ENCODE measurements at places on chromosomes 2 and 18. TPM values are rescaled to one million over a fixed set of nuclear protein-coding genes. Genes with fewer than 3 reads are reported as not detected.

Gene CHAC2
- total RNA-seq: 2.2 TPM

Gene MROH2A
- not detected for total RNA-seq

Gene FRZB
- 66.1 TPM for total RNA-seq

Gene ADGRF3
- total RNA-seq: not detected

Gene GPR17
- total RNA-seq: 0.49 TPM

Gene NETO1
- total RNA-seq: 49.0 TPM

Gene ZNF892
- total RNA-seq: 27.9 TPM

Gene NEDD4L
- 197 TPM for total RNA-seq

Gene SP100
- 27.7 TPM for total RNA-seq

Gene SNORC
- 0.55 TPM for total RNA-seq

Gene CFAP65
- not detected for total RNA-seq

Gene SPATA3
- total RNA-seq: not detected

Gene CROCC2
- total RNA-seq: 0.16 TPM

Gene CRYBA2
- 1,526 TPM for total RNA-seq

Gene WNT6
- total RNA-seq: 1.0 TPM

Gene MYL1
- total RNA-seq: 417 TPM

Gene VWC2L
- 11.5 TPM for total RNA-seq

Gene BCL11A
- 29.0 TPM for total RNA-seq

Gene STON1
- total RNA-seq: 81.0 TPM

Gene KIF5C
- total RNA-seq: 90.0 TPM

Gene POTEJ
- 0.71 TPM for total RNA-seq

Gene CYS1
- total RNA-seq: 9.7 TPM

Gene NPPC
- 5.2 TPM for total RNA-seq

Gene EMILIN1
- 72.2 TPM for total RNA-seq

Gene MYO7B
- 0.60 TPM for total RNA-seq

Gene C2orf78
- not detected for total RNA-seq

Gene EN1
- 0.16 TPM for total RNA-seq

Gene TRIM43
- total RNA-seq: not detected

Gene CTIF
- total RNA-seq: 44.0 TPM

Gene CSRNP3
- 81.7 TPM for total RNA-seq

Gene HOXD1
- 0.27 TPM for total RNA-seq

Gene TDRD15
- not detected for total RNA-seq

Gene CYP26B1
- total RNA-seq: 12.8 TPM

Gene TRIM54
- 4.7 TPM for total RNA-seq

Gene TNFAIP6
- total RNA-seq: 7.2 TPM

Gene MOGAT1
- not detected for total RNA-seq

Gene AUP1
- 75.9 TPM for total RNA-seq

Gene TBR1
- total RNA-seq: 1.7 TPM

Gene GATA6
- total RNA-seq: 0.88 TPM

Gene CRACDL
- total RNA-seq: 4.6 TPM

Gene ABCG5
- 0.27 TPM for total RNA-seq

Gene KRCC1
- total RNA-seq: 22.0 TPM

Gene MALL
- total RNA-seq: 10.9 TPM

Gene UBXN4
- total RNA-seq: 192 TPM

Gene UGT1A9
- total RNA-seq: not detected

Gene SERPINB5
- 6.3 TPM for total RNA-seq

Gene KCNK3
- total RNA-seq: 40.4 TPM

Gene RPS27A
- 930 TPM for total RNA-seq

Gene VIL1
- not detected for total RNA-seq

Gene NR4A2
- 6.5 TPM for total RNA-seq

Gene PLEKHB2
- 103 TPM for total RNA-seq

Gene C2orf66
- total RNA-seq: 0.55 TPM

Gene BARD1
- 77.6 TPM for total RNA-seq

Gene LRP1B
- 9.5 TPM for total RNA-seq

Gene ALPG
- total RNA-seq: not detected

Gene ADRA2B
- total RNA-seq: 1.9 TPM

Gene SPDYA
- 3.7 TPM for total RNA-seq

Gene IL1F10
- total RNA-seq: not detected

Gene CYP27A1
- total RNA-seq: 30.0 TPM

Gene KLHL41
- 209 TPM for total RNA-seq
